Thoracic aorta (tissue), 2 donors: ENCODE measurements at places on chromosomes 2 and 18.

DNA sequence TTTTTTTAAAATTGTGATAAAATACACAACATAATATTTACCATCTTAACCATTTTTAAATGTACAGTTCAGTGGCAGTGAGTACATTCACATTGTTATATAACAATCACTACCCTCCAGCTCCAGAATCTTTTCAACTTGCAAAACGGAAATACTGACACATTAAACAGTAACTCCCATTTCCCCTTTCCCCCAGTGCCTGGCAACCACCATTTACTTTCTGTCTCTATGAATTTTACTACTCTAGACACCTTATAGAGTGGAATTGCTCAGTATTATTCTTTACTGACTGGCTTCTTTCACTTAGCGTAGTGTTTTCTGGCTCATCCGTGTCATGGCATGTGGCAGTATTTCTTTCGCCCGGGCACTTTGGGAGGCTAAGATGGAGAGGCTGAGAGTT is 32.6 kb downstream of the FASTKD2 start:
- no peak overlapping the region for H3K4me3 ChIP-seq
- H3K27ac ChIP-seq = no peak overlapping the region
- no peak for DNase-seq
- no peaks in the 10 kb centered on the region for H3K4me1 ChIP-seq
- H3K36me3 ChIP-seq = peaks cover 7% of the 10 kb centered on the region
- H3K27me3 ChIP-seq = no peaks in the 10 kb centered on the region

DNA sequence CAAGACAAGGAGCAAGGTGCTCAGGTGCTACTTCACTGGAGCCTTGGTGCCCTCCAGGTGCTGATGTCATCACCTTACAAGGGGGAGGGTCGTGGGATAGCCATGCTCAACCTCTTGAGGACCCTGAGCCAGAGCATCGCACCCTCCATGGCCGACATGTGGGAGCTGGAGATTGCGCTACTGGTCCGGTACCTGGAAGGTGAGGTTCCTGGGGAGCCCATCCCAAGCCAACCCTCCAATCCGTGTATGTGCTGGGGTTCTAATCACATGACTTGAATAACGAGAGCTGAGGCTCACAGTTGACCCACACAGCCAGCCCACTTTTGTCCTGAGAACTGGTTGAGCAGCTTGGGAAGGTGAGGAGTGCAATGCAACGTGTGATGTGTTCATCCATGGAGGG is 25.9 kb downstream of the MROH2A start:
- no peak for DNase-seq
- no peaks in the 10 kb centered on the region for H3K27me3 ChIP-seq
- no peaks in the 10 kb centered on the region for H3K4me1 ChIP-seq
- H3K4me3 ChIP-seq = no peak overlapping the region

DNA sequence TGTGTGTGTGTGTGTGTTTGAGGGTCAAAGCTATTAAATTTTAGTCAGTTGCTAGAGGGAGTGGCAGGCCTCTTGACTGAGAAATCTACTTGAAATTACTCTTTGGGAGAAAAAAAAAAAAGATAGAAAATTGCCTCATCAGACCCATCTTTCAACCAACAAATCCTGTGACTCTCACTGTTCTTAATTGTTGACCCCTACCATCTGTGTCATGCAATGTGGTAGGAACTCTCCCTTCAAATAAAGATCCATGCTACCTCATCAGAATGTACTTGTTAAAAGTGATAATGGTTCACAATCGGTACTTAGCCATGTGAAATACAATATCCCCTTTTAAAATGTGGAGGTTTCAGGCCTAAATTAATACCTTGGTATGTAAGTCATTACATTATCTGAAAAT is 670.8 kb upstream of the FANCL start:
- no peak overlapping the region for H3K27ac ChIP-seq
- no peaks in the 10 kb centered on the region for H3K4me1 ChIP-seq
- no peaks in the 10 kb centered on the region for H3K36me3 ChIP-seq
- no peak overlapping the region for H3K4me3 ChIP-seq

- DNase-seq = no peak
- no peaks in the 10 kb centered on the region for H3K36me3 ChIP-seq
- no peak overlapping the region for H3K4me3 ChIP-seq
- no peaks in the 10 kb centered on the region for H3K4me1 ChIP-seq
- H3K27me3 ChIP-seq = no peaks in the 10 kb centered on the region
These were observed 196.1 kb upstream of the MYT1L start for GRCh38 chr2:2527148-2527547.

DNA sequence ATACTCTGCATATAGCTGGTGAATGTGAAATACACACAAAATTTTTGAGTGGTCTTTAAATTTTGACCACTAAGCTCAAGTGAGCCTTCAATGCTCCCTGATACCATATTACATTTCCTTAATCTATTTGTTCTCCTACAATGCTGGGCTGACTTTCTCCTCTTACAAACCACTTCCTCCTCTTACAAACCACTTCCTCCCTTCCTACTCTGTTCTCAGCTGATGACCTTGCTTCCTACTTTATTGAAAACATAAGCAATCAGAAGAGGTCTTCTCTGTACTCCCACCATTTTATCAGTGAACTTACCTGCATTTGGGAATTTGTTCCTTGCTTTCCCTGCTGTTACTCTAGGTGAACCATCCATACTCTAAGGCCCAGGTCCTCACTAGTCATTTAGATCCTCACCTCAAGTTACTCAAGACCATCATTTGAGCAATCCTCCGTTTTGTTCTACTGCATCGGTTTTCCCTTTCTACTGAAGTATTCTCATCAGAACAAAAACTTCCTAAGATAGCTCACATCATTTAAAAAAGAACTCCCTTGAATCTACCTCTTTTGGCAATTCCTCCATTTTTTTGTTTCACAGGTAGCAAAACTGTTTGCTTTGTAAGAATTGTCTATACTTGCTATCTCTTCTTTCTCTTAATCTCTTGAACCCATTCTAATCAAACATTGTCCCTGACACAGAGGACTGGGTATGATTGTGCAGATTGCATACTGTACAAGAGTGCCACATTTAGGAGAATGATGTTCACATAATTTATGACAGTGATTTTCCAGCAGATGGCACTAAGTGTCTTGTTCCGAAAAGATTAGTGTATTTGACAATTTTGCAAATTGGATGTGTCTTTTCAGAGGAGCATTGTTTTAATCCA is 96.5 kb downstream of the EPB41L5 start:
- no peaks in the 10 kb centered on the region for H3K27me3 ChIP-seq
- peaks cover 19% of the 10 kb centered on the region for H3K4me1 ChIP-seq
- no peak overlapping the region for H3K4me3 ChIP-seq
- DNase-seq = no peak
- no peak overlapping the region for H3K27ac ChIP-seq
